Mesenteric fat pad (tissue), 1 donor: ENCODE measurements at places on chromosomes 12 and 14. TPM values are rescaled to one million over a fixed set of nuclear protein-coding genes. Genes with fewer than 3 reads are reported as not detected.

DNA sequence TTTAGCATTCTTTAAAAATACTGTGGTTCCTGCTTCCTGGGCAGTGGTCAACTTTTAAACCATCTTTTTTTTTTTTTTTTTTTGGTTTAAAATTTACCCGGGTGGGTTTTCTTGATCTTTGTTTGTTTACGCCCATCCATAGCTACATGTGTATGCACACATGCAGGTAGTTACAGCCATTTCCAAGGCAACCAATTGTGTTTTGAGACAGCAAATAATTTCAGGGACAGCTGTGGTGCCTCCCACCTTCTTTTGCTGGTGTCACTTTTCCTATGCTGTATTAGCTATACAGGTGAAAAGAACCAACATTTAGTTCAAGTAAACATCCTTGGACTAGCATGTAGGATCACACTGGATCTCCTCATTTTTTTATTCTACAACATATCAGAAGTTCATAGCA lies 52.0 kb upstream of the PSMA6 start:
- no peak for DNase-seq

DNA sequence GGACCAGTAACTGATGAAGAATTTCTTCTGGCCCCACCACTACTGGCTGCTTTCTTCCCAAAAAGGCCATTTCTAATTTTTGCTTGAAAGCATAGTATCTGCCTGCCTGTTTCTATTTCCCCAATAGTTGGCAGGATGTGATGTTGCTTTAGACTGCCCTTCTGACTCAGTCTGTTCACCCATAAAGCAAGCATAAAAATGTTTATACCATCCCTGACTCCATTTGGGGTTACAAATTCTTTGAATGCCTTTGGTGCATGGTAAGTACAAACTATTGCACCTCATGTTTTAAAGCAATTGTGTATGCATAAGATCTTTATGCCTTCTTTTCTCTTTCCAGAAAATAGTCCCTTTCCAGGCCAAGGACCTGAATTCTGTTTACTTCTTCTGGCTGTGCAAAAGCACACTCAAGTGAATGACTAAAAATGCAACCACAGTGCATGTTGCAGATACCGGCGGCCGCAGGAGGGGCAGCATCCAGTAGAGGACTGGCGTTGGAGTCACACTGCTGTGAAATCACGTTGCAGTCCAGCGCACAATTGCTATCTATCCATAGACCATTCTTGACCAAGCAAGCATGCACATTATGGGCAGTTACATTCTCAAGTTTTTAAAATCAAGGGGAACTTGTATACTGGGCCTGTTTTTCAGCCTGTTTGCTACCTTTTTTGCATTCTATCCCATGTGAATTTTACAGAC lies 82.4 kb downstream of the SLC5A8 start:
- DNase-seq, result no peak

The STAT6 gene
- 164 TPM for total RNA-seq

The LRFN5 gene
- total RNA-seq, result 3.6 TPM

The MGST1 gene
- total RNA-seq, result 1,962 TPM

DNA sequence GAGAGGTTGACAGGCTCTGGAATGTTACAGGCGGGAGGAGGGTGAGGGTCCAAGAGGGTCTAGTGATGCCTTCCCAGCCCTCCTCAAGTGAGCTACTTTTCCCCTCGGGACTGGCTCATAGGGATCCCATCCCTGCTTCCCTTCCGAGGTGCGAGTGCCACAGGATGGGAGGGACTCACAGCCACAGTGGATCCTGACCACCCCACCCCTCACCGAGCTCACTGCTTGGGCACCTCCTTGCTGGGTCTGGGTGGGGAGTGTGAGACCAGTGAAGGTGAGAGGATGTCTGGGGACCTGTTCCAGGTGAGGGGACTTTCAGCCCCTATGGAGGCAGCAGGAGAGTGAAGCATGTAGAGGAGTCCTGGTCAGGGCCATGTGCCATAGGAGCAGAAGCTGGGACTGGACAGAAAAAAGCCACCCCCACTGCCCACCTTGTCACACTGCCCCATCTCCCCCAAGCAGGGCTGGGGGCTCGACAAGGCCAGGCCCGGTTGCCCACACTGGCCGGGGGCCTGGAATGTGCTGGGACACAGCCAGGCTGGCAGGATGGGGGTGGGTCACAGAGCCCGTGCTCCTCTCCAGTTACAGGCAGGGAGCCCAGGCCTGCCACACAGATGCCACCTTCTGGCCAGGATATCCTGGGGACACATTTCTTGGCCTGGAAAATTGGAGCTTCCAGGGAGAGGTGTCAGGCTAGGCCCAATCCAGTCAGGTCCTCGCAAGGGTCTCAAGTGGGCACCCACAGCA lies 1.7 kb upstream of the TNS2 start:
- no peak for DNase-seq

DNA sequence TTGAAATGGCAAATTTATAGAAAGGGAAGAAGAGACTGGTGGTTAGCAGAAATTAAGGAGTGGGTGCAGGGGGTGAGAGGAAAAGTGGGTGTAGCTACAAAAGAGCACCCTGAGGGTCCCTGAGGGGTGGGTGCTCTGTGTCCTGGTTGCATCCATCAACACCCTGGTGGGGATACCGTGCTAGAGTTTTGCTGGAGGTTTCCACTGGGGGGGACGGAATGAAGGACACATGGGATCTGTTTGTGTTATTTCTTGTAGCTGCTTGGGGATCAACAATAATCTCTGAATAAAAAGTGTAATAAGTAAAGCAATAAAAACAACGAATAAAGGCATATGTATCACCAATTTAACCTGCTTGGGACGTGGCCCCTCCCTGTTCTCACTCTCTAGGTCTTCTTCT lies 175.3 kb downstream of the KIF26A start:
- no peak for DNase-seq

The LRRK2 gene
- 16.3 TPM for total RNA-seq

DNA sequence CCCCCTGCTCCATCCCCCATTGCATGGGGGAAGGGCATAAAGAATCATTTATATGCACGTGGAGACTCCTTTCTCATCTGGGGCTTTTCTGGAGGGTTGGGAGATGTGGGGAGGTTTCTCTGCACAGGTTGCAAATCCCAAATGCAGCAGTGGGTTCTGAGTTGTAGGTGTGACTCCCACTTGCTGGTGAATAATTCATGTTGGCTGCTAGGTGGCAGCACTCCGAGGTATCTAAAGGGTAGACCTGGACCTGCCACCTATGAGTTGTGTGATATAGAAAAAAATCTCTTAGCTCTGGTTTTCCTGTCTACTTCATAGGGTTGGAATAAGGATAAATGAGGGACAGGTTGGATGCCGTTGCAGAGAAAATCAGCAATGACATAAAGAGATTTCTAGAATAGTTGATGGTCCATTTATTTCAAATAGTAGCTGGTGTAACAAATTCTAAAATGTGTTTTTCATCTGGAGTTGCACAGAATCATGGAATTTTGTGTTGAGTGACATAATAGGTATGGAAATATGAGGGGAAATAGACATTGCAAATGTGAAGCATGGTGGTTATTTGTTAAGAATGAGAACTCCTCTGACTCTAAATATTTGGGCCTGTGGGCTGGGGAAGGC lies 4.6 kb downstream of the MARCHF9 start:
- no peak for DNase-seq

GRCh38 chr12:92649511-92650227 lies 53.1 kb upstream of the PLEKHG7 start:
- no peak for DNase-seq

- no peak for DNase-seq
Measured at GRCh38 chr12:57902478-57902969, 38.8 kb upstream of the ATP23 start.

DNA sequence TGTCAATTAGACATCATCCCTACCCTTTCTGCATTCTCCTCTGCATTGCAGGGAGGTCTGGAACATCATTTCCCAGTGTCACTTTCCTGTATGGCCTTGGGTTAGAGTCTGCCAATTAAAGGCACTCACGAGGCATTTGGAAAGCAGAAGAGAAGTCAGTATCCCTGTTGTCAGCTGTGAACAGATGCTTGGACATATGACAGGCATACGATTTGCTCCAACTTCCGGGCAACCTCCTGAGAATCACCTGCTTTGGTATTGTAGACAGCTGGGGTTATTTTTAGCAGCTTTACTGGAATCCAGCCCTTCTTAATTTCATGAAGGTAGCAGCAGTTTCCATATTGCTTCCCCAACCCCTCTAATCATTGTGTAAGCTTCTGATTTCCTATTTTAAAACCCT lies 88.7 kb upstream of the DHRS4 start:
- no peak for DNase-seq

- no peak for DNase-seq
Measured at GRCh38 chr14:24959791-24960331, 90.1 kb downstream of the STXBP6 start.

- no peak for DNase-seq
Measured at GRCh38 chr12:72230589-72230988, 41.6 kb upstream of the TRHDE start.

- no peak for DNase-seq
Measured at GRCh38 chr14:94521375-94522114, 12.3 kb upstream of the SERPINA12 start.

DNA sequence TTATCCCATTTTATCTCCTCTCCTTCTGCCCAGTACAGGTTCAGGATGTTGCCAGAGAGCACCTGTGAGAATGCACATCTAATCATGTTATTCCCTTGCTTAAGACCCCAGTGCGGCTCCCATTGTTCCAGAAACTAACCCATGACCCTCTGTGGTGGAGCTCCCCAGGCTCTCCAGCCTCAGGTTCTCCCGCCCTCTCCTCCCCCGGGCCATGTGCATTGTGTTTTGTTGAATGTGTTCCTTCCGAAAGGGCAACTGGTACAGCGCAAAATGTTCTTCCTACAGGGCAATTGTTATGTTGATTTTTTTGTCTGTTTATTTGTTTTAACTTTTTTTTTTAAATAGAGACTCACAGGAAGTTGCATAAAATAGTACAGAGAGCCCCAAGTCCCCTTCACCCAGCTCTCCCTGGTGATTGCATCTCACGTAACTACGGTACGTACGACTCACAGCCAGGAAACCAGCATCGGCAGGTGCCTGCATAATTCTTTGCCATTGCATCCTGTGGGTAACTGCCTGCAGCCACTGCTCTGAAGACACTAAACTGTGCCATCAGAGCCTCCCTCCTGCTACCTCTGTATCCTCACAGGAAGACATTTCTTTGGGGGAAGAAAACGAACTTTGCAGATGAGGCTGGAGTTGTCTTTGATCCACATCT lies 31.2 kb downstream of the TMEM132C start:
- no peak for DNase-seq

- no peak for DNase-seq
Measured at GRCh38 chr14:98909251-98909944, 362.6 kb downstream of the BCL11B start.

- peak; percentile 75 for DNase-seq
Measured at GRCh38 chr14:99930420-99931274, 134.6 kb upstream of the EVL start.

The RILPL1 gene
- 17.9 TPM for total RNA-seq

DNA sequence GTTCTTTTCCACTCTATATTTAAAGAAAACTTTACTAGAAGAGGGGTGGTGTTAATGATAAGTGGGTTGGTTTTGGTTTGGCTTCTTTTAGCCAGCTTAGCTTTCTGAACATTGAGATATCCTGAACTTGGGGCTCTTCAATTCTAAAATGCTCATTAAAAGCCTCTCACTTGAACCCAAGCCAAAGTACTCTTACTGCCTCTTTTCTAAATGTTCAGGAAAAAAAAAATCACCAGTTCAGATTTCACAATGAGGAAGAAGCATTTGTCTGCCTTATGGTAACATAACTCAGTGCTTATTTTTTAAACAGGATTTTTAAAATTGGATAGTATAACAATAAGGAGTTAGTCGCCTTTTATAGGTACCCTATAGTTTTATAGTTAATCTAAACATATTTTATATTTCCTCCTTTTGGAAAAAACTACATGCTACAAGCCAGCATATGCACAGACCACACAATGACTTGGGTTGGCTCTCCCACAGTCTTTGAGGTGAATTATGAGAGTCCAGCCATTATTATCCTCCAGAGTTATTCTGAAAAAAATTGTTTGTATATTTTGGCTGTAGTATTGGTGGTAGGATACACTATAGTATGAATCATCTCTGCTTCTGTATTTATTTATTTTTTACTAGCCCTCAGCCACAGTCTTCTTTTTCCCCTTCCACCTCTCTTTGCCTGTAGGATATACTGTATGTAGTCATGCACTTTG lies 195.5 kb upstream of the TMPO start:
- no peak for DNase-seq

DNA sequence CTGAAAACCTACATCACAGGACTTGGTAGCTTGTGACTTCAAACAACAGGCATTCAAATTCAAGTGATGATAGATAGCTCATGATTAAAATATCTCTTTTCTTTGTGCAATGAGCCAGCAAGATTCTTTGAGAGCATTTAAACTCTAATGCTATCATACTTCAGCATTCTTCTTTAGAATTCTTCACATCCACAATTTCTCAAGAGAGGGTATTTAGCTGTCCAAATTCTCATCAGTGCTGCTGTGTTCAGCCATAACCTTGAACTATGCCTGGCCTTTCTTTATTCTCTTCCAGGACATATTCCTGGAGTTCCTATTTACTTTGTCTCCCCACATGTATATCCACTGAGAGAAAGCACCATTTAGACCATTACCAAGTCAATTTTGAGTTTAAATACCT lies 321.1 kb downstream of the EGLN3 start:
- DNase-seq, result no peak

DNA sequence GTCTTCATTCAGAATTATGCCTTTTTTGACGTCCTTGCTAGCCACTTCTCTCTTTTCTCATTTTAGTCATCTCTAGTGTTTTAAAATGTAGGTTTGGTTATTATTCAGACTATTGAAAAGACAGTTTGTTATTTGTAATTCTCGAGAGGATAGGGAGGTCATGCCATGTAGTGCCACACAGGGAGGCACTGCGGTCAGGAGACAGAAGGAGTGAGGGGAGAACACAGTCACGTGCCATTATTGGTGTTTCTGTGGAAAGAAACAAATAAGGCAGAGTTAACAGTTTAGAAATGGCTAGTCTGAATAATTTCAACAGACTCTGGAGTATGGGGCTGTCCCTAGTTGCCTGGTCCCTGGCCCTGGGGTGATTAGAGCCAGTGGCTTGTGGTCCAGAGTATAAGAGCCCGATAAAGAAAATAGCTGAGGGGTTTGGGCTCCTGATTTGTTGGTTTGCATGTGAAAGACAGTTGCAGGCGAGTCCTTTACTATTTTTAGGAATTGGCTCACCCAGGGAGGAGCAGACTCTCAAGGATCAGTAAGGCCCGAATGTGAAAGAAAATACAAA lies 278.1 kb upstream of the SEL1L start:
- DNase-seq, result no peak

The RHOJ gene
- 14.5 TPM for total RNA-seq

DNA sequence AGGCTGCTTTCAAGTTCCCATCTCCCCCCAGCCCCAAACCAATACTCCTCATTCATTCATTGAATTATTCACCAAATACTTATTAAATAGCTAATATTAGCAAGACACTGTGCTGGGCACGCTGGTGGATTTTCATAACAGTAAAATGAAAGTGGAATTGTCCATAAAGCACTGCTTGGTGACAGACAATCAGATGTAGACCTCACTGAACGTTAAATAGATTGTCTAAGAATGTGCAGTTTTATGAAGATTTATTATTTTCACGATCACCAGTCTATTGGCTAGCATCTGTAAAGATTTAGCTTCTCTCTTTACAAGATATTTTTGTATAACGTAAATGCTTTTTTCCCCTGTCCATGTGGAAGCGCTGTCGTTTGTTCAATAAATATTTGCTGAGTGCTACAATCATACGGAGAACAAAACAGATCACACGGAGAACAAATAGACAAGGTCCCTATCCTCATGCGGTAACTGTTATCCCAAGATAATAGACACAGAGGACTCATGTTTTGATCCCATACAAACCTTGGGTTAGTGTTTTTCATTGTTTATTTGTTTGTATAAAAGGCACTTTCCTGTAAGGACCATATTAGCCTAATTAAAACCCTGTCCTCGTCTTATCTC lies 397.6 kb downstream of the BCAT1 start:
- DNase-seq, result no peak

- no peak for DNase-seq
Measured at GRCh38 chr12:130813949-130814348, 25.1 kb downstream of the STX2 start.

The PPFIA2 gene
- total RNA-seq, result 2.7 TPM
